Cortex of kidney (tissue), 1 donor: ENCODE measurements at places on chromosomes 7 and 10.

DNA sequence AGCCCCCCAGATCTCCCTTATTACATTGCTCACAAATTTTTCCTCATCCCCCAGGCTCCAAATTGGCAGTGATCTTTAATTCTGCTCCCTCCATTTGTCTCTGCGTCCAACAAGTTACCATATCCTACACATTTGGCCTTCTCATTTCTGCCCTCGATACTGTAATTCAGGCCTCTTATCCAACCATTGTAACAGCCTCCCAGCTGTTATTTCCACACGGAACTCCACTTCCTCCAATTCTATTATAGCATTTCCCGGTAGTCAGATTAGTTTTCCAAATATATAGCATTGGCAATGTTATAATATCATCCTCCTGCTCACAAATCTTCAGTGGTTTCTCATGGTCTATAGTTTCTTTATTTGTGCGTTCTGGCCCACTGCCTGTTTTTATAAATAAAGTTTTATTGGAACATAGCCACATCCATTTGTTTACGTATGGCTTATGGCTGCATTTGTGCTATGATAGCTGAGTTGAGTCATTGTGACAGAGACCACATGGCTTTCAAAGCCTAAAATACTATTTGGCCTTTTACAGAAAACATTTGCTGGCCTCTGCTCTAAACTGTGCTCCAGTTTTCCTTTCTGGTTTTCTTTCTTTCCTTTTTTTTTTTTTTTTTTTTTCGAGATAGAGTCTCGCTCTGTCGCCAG is 126.5 kb upstream of the ZNF438 start:
- DNase-seq, result no peak

DNA sequence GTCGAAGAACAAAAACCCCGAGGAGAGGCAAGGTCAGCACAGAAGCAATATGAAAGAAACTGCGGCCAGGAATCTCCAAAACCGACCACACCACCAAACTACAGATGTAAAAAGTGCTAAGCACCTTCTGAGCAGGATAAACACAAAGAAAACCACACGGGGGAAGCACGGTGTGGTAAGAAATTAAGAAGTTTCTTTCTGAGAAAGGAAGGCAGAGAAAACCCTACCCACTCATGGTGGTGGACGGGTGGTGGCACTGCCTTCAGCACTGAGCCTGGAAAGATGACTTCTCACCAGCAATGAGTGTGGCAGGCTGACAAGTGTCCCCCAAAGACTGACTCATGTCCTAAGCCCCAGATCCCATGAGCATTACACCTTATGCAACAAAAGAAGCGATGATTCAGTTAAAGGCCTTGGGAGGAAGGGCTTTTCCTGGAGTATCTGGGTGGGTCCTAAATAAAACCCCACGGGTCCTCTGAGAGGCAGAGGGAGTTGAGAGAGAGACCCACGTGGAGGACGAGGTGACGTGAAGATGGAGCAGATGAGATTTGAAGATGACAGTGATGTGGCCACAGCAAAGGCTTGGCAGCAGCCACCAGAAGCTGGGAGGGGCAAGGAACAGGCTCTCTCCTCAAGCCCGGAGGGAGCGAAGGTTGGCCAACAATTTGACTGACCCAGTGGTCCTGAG is 124.9 kb downstream of the DLG5 start:
- DNase-seq, result no peak

- no peak for DNase-seq
Measured at GRCh38 chr10:48587101-48587500, 17.8 kb downstream of the ARHGAP22 start.

GRCh38 chr10:60606343-60607080 is 171.8 kb upstream of the CDK1 start:
- DNase-seq, result no peak

- no peak for DNase-seq
Measured at GRCh38 chr7:50145801-50146338, 52.8 kb upstream of the ZPBP start.

DNA sequence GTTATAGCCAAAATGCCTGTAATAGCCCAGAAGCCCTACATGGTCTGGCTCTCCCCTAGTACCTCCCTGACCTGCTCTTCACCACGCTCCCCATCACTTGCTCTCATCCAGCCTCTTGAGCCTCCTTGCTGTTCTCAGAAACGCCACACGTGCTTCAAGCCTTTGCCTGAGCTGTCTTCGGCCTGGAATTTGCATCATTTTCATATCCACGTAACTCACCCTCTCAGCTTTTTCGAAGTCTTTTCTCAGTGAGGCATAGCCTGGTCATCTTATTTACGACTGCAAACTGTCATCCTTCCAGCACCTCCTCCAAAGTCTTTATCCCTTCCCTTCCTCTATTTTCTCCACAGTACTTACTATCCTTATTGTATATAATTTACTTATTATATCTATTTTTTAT is 151.0 kb upstream of the AHR start:
- no peak for DNase-seq

DNA sequence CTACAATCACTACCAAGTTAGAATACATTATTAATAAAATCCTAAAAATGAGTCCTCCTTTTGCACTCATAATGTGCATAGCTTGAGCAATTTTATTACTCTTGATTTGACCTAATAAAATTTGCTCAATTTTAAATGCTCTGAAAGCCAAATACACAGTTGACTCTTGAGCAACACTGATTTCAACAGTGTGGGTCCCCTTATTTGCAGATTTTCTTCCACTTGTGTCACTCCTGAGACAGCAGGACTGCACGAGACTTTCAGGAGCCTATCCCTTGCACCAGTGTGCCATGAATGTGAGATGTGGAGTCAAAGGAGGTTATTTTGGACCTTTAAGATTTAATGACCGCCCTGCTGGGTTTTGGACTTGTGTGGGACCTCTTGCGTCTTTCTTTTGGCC is 23.2 kb downstream of the RNF216 start:
- DNase-seq, result no peak
